ENCODE measurements at places on chromosomes 7 and 10.

GRCh38 chr7:40175725-40176510 lies 41.1 kb downstream of the SUGCT start:
- no peak for DNase-seq

DNA sequence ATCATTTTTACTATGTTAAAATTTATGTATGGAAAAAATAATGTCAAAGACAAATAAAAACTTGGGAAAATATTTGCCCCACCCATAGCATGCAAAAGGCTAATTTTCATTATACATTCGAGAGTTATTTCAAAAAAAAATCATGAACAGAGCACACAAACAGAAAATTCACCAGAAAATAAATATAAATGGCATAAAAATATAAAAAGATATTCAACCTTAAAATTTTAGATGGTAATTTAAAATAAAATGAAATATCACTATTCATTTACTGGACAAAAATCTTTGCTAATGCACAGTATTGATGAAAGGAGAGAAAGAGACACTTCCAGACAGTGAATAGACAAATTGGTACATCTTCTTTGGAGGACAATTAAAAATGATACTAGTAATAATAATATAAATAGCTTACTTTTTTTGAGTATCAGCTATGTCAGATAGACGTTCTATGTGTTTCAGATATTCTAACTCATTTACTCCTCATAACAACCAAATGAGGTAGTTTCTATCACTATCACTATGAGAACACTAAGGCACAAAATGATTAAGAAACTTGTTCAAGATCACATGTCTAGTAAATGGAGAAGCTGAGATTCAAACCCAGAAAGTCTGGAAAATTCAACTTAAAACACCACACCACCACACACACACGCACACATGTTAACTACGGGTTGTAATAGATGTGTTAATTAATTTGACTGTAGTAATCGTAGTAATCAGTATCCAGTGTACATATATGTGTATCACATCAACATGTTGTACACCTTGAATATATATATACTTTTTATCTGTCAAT lies 63.0 kb downstream of the CCDC71L start:
- DNase-seq, result no peak

DNA sequence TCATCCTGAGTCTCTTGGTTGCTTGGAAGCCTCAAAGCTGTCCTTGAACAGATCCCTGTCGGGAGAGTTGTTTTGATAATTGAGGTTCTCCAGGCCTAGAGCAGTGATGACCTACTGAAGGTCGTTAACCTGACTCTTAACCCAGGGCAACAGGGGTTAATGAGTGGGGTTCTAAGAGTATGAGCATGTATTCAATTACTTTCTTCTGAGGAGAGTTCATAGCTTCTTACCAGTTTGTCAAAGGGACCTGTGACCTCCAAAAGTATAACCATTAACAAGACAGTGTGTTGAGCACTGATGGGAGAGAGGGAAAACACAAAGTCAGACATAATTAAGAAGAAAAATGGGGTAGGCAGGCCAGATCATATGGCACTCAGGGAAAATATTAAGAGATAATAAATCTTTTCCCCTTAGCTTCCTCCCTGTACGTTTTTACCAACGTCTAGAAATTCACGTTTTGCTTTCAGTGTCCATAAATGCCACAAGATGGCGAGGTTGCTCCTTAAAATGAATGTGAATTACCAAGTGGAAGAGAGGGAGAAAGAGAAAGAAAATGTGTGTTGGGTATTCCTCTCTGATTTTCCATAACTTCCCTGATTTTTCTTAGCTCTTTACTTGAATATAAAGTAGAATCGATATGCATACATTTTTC lies 97.6 kb downstream of the SUGCT start:
- no peak for DNase-seq

DNA sequence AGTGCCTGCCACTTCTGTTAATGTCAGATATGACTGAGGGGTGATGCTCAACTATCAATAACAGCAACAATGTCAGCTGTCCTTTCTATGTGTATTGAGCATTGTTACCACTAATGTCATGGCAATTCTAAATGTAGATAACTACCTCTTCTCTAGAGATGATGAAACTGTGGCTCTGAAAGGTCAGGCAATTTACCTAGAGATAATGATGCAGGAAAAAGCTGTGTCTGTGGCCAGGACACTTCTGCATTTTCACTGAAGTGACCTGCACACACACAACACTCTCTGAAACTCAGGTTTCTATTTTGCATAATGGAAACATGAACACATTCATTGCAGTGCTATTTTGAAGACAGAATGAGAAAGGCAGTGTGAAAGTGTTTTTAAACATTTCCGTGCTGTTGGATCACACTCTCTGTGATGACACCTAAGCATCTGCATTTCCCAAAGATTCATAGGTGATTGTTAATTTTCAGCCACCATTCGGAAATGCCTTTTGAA lies 148.2 kb downstream of the KCND2 start:
- no peak for DNase-seq

GRCh38 chr7:155761162-155761561 lies 51.1 kb downstream of the SHH start:
- no peak for DNase-seq

All from stimulated activated CD4-positive, alpha-beta T cell treated with anti-CD3 and anti-CD28 coated beads, Interleukin-4, amount 100 ng/mL, for 1 hour (primary cell).